Natural killer cell (primary cell): ENCODE measurements at places on chromosomes 12 and 14. TPM values are rescaled to one million over a fixed set of nuclear protein-coding genes. Genes with fewer than 3 reads are reported as not detected.

CLEC2D gene
- 219 TPM for total RNA-seq

HAL gene
- total RNA-seq: 1.6 TPM

PTPRQ gene
- not detected for total RNA-seq

CCDC184 gene
- total RNA-seq: 3.0 TPM

DNA sequence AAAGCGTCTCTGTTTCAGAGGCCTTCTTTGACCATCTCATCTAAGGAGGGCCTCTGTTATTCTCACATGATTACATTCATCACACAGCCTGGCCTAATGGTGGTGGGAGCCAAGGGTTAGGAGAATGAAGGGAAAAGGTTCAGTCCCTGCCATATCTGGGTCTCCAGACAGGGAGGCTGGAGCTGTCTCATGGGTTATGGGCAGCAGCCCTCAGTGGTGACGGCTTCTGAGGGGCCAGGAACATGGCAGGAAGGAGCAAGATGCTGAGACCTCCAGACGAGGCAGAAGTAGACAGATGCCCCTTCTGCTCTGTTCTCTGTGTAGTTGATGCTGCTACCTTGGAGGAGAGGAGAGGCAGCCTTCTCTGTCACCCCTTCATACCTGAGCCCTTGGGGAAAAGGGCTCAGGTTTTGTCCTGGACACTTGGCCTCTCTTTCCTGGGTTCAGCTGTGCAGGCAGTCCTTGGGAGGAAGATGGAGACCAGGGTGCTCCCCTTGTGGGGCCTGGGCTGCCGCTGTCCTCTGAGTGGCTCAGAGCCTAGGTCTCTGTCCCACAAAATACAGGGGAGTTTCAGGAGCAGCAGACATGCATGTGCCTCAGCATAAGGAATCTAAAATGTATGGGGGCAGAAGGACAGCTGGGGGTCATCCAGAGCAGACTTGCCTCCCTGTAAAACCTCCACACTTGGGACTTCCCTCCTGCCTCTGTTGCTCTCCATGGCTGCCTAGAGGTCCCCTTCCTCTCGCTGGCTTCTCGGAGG, 3.6 kb downstream of the IFI27L2 start:
- H3K27me3 ChIP-seq: no peaks in the 10 kb centered on the region
- H3K27ac ChIP-seq: no peak overlapping the region
- H3K36me3 ChIP-seq: no peaks in the 10 kb centered on the region
